ENCODE measurements at places on chromosomes 1 and 21. TPM values are rescaled to one million over a fixed set of nuclear protein-coding genes. Genes with fewer than 3 reads are reported as not detected.

DNA sequence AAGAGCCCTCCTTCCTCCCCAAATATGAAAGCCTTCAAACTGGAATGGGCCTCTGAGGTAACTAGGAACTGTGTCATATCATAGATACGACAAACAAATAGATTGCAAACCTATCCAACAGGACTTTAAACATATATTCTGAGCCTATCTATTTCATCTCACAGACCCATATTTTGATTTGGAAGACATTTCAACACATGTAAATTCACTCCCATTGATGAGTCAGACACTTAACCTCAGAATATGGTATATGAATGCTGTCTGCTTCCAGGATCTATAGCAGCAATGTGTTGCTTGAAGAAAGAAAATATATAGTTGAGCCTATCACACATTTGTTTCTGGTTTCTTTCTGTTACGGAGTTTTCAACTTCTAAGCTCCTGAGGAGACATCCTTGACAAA, 221.9 kb upstream of the SAMSN1 start:
- H3K27ac ChIP-seq = no peak overlapping the region
- H3K4me3 ChIP-seq = no peak overlapping the region
- no peaks in the 10 kb centered on the region for H3K27me3 ChIP-seq
- no peaks in the 10 kb centered on the region for H3K4me1 ChIP-seq
- DNase-seq = no peak

Gene ATP6V1G3
- total RNA-seq = not detected

Gene BRDT
- total RNA-seq = not detected

Gene WNT9A
- 15.9 TPM for total RNA-seq

DNA sequence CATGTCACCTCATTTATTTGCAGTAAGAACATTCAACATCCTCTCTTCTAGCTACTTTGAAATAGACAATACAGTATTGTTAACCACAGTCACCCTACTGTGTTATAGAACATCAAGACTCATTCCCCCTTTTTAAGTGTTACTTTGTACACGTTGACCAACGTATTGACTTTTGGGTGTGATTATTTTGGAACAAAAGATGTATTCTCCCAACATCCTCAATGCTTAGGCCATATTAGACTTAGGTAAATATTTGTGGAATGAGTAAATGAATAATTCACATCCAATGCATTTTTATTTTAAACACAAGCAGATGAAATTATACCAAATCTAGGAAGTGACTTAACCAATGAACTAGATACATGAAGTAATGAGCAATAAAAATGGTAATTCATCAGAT, 296.6 kb downstream of the CHRM3 start:
- no peak overlapping the region for H3K27ac ChIP-seq
- H3K4me1 ChIP-seq = no peaks in the 10 kb centered on the region
- no peaks in the 10 kb centered on the region for H3K36me3 ChIP-seq
- H3K4me3 ChIP-seq = no peak overlapping the region
- no peaks in the 10 kb centered on the region for H3K27me3 ChIP-seq

DNA sequence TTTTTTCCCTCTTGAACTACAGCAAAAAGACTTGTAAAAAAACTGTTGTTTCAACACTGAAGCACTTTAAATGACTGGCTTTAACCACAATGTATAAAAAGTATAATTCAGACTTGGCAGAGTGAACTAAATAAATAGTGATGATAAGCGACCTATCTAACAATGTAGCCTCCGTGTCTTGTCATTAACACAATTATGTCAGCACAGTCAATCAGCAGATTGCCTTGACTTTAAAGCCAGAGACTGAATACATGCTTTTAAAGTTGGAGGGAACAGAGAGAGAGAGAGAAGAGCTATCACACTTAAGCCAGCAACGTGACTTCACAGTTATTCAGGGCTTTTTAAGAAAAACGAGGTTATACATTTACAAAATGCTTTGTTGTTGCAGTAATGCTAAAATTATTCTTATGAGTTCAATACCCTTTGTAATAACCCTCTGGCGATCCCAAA, 378.1 kb downstream of the LMO4 start:
- no peak overlapping the region for H3K4me3 ChIP-seq
- no peaks in the 10 kb centered on the region for H3K4me1 ChIP-seq
- H3K27me3 ChIP-seq = no peaks in the 10 kb centered on the region
- no peak overlapping the region for H3K27ac ChIP-seq
- no peak for DNase-seq

Gene ZNF678
- total RNA-seq = 11.8 TPM

Gene MATN1
- 0.72 TPM for total RNA-seq

DNA sequence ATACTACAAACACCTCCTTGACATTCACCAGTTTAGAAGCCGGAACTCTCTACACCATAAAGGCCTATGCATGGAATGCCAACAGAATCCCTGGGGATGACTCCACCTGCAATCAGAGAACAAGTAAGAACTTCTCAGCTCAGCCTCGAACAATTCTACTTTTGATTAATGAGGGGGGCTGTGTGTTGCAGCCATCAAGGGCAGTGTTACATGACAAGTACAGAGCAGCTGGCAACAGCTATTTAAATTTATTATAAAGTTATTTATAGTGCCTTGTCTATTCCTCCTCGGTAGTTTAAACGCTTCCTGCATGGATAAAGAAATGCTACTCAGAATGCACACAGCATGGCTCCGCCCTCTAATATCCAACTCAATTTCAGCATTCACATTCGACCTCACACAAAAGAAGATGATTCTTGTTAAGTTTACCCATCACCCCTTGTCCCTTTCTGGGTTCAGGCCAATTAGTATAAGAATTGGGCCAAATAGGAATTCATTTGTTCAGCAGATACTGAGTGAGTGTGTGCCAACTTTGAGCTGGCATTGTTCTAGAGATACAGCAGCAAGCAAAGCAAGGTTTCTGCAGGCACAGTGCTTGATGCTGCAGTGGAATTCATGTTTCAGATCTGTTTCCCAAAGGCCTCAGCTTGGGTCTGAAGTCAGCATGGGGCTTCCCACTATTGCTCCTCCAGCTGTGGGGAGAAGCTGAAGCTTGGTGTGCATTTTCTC, 6.4 kb downstream of the FNDC7 start:
- no peaks in the 10 kb centered on the region for H3K27me3 ChIP-seq
- DNase-seq = no peak
- no peaks in the 10 kb centered on the region for H3K4me1 ChIP-seq
- H3K27ac ChIP-seq = no peak overlapping the region

DNA sequence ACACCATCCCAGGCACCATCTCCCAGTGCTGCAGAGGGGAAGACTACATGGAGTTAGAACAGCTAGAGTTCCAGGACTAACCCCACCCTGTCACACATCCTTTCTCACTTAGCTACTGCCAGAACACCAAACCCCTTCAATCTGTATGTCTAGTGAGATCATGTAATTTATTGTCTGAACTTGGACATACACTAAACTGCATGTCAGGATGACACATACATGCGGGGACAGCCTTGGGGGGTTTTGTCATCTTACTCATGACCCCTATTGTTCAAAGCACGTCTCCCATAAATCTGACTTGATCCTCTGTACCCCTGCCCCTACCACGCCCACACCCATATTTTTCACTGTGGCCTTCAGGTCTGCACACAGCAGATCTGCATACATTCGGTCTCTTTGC, 71.3 kb downstream of the GABPA start:
- no peak overlapping the region for H3K27ac ChIP-seq
- no peaks in the 10 kb centered on the region for H3K27me3 ChIP-seq
- no peaks in the 10 kb centered on the region for H3K36me3 ChIP-seq
- no peak for DNase-seq
- no peaks in the 10 kb centered on the region for H3K4me1 ChIP-seq

DNA sequence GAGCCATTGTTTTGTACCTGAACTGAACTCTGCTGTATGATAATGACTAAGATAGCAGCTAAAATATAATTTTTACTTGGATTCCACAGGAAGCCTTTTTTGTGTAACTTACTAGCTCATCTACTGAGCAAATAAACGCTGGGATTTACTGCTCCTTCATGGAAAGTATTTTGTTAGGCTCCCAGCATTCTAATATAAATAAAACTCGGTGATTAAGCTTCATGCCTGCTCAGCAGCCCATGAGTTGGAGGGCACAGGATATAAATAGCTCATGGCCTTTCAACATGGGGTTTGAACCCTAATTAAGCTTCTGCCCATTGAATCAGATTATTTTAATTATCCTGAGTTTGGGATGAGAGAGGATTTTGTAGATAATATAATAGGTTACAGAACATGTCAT, 180.0 kb downstream of the PCP4 start:
- DNase-seq = no peak
- H3K4me1 ChIP-seq = no peaks in the 10 kb centered on the region
- no peak overlapping the region for H3K27ac ChIP-seq
- H3K36me3 ChIP-seq = no peaks in the 10 kb centered on the region

Gene JAM2
- total RNA-seq = 26.9 TPM
